ENCODE measurements at places on chromosomes 2 and 18.
A peak's percentile ranks its signal among the peaks of the same experiment; 100 is the strongest.

DNA sequence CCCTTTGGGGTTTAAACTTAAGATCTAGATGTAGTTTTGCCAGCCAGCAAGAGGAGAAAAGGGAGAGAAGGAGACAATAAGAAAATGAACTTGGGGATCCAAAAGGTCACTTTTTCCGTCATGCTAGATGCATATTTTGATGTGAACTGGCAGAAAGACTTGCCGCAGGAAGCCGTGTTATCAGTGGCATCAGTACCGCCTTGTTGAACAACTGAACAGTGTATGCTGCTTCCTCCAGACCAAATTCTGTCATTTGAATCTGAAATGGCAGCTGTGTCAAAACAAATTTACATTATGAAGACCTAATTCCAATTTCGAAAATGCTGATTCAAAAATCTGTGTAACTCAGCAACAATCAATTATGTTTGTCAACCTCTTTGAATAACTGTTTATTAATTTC is 42.1 kb downstream of the TMEM200C start:
- no peaks in the 10 kb centered on the region for H3K4me1 ChIP-seq
- no peaks in the 10 kb centered on the region for H3K36me3 ChIP-seq
- H3K27ac ChIP-seq: no peak overlapping the region
- DNase-seq: no peak
- H3K4me3 ChIP-seq: no peak overlapping the region

- H3K4me3 ChIP-seq: no peak overlapping the region
- no peaks in the 10 kb centered on the region for H3K4me1 ChIP-seq
- no peaks in the 10 kb centered on the region for H3K36me3 ChIP-seq
Measured at GRCh38 chr2:125405816-125406215, 1250.1 kb upstream of the GYPC start.

DNA sequence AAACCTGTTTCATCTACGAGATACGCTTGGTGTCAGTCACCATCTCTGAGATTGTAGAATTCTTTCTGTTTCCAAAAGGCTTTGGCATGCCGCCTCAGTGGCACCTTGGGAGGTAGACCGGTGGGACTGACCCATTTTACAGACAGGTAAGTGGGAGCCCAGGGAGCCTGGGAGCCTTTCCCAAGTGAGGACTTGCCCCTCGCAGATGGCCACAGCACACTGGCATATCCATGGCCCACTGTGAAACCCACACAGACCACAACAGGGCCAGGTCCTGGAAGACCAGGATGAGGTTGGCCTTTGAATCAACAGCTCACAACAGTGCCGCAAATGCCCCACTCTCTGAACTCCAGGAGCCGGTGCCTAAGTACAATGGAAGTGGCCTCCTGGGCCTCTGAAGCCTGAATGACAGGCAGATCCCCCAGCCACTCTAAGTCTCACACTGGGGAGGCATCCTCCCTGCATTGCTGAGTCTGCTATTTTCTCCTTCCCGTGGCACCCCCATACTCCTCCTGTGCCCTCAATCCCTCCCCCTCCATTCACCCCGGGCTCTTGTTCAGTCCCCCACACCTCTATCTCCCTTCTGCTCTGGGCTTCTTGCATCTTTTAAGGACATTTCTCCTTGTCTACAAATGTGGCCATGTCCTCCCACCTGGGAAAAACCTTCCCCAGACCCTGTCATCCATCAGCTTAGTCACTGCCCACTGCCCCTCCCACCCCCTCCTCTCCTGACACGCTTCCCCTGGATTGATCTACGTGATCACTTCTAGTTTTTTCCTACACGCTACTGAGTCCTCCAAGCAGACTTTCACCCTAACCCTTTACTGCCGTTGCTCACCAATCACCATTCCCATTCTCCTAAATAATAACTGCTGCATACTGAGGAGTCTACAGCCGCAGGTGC is 26.2 kb downstream of the CENPA start:
- no peak overlapping the region for H3K27ac ChIP-seq
- H3K27me3 ChIP-seq: no peaks in the 10 kb centered on the region
- no peak for DNase-seq
- H3K36me3 ChIP-seq: no peaks in the 10 kb centered on the region
- H3K4me1 ChIP-seq: peaks cover 17% of the 10 kb centered on the region

GRCh38 chr2:237717366-237718276 is 81.0 kb upstream of the RBM44 start:
- peaks cover 10% of the 10 kb centered on the region for H3K4me1 ChIP-seq
- no peaks in the 10 kb centered on the region for H3K27me3 ChIP-seq
- H3K36me3 ChIP-seq: peaks cover 41% of the 10 kb centered on the region
- no peak for DNase-seq
- H3K4me3 ChIP-seq: no peak overlapping the region

DNA sequence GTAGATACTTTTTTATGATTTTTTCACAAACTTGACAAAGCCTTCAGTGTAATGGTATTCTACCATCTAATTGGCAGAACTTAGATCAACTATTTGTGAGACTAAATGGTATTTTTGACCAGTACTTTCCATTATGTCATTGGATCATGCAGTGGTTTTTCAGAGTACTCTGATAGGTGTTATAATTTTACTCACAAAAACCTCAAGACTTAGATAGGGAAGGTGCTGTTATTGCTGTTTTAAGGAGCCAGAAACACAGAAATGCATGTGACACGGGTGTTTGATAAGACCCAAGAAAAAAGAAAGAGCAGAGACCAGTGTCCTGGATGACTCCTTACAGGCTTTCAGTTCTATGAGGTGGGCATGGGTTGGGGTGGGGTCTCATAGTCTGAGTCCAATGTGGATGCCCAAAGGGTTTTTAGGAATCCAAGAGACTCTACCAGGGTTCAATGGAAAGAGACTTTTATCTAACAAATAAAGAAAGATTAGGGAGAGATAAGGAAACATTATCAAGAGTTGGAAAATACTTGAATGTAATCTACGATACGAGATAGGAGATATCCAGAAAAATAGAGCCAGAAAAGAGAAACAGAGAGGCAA is 31.3 kb downstream of the SP140 start:
- H3K4me1 ChIP-seq: no peaks in the 10 kb centered on the region
- H3K4me3 ChIP-seq: no peak overlapping the region
- H3K27me3 ChIP-seq: no peaks in the 10 kb centered on the region
- H3K36me3 ChIP-seq: no peaks in the 10 kb centered on the region
- DNase-seq: no peak

- no peaks in the 10 kb centered on the region for H3K36me3 ChIP-seq
- peak; percentile 66 for DNase-seq
- no peak overlapping the region for H3K4me3 ChIP-seq
- H3K27me3 ChIP-seq: peaks cover 61% of the 10 kb centered on the region
- peaks cover 21% of the 10 kb centered on the region for H3K4me1 ChIP-seq
Measured at GRCh38 chr2:29920130-29920577, 1.2 kb downstream of the ALK start.

GRCh38 chr2:31081492-31081891 is 56.7 kb downstream of the GALNT14 start:
- no peaks in the 10 kb centered on the region for H3K36me3 ChIP-seq
- H3K27me3 ChIP-seq: no peaks in the 10 kb centered on the region
- H3K4me1 ChIP-seq: no peaks in the 10 kb centered on the region
- H3K27ac ChIP-seq: no peak overlapping the region

DNA sequence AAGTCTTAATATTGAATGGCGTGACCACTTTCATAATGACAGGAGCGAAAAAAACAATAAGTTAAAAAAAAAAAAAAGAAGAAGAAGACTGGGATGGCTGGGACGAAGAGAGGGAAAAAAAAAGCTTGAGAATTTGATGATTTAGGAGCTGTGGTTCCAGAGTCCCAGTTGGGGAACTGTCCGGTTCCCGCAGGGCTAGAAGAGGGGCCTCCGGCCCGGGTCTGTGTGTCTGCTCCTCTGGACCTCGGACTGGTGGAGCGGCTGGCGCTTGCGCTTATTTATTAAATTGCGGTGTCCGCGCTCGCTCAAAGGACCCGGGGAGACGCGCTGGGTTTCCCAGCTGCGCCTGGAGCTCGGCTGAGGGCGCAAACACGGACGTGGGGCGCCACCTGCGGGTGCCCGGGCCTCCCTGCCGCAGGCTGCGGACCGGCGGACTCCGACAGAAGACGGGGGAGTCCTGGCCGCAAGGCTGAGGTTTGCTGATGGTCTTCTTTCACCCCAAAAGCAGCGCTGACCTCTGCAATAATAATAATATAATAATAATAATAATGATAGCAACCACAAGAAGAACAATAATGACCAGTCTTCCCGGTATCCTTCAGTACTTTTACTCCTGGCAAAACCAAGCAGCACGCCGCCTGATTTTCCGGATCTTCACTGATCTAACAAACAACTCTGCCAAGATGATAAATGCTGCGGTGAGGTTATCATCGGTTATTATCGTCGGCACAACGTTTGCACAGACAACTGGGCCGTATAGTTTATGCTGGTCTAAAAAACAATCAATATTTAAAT is at the start of gene CBLN2:
TSS of gene CBLN2 (minus strand) at position 251 of the 795 bp plus-strand sequence. CDS start 2,182 bp downstream, outside the sequence.
- peak within 1 kb of the TSS; percentile 53 for H3K4me3 ChIP-seq
- H3K27me3 ChIP-seq: peaks cover 14% of the 10 kb centered on the region
- no peaks in the 10 kb centered on the region for H3K36me3 ChIP-seq
- DNase-seq: peak; percentile 76

GRCh38 chr2:67667054-67667908 is 270.1 kb downstream of the ETAA1 start:
- H3K36me3 ChIP-seq: no peaks in the 10 kb centered on the region
- H3K27me3 ChIP-seq: no peaks in the 10 kb centered on the region

- DNase-seq: no peak
- no peaks in the 10 kb centered on the region for H3K27me3 ChIP-seq
- no peak overlapping the region for H3K4me3 ChIP-seq
- peaks cover 5% of the 10 kb centered on the region for H3K36me3 ChIP-seq
- peaks cover 25% of the 10 kb centered on the region for H3K4me1 ChIP-seq
- H3K27ac ChIP-seq: no peak overlapping the region
Measured at GRCh38 chr18:59898093-59898492, 1.7 kb upstream of the PMAIP1 start.

GRCh38 chr18:13107074-13107473 is 111.5 kb upstream of the LDLRAD4 start:
- no peak for DNase-seq
- H3K27me3 ChIP-seq: no peaks in the 10 kb centered on the region
- H3K4me1 ChIP-seq: no peaks in the 10 kb centered on the region
- H3K27ac ChIP-seq: no peak overlapping the region

- H3K27ac ChIP-seq: no peak overlapping the region
- DNase-seq: no peak
- peaks cover 14% of the 10 kb centered on the region for H3K27me3 ChIP-seq
- H3K36me3 ChIP-seq: no peaks in the 10 kb centered on the region
- no peak overlapping the region for H3K4me3 ChIP-seq
Measured at GRCh38 chr2:74917702-74918619, 40.5 kb upstream of the POLE4 start.

- no peaks in the 10 kb centered on the region for H3K27me3 ChIP-seq
- H3K36me3 ChIP-seq: no peaks in the 10 kb centered on the region
- no peak overlapping the region for H3K27ac ChIP-seq
- H3K4me3 ChIP-seq: no peak overlapping the region
Measured at GRCh38 chr2:174952607-174953006, 52.6 kb downstream of the CHN1 start.

GRCh38 chr2:68732036-68732932 is 2.3 kb upstream of the ARHGAP25 start:
- H3K27me3 ChIP-seq: no peaks in the 10 kb centered on the region
- peaks cover 48% of the 10 kb centered on the region for H3K4me1 ChIP-seq
- no peak overlapping the region for H3K27ac ChIP-seq
- H3K4me3 ChIP-seq: no peak overlapping the region

DNA sequence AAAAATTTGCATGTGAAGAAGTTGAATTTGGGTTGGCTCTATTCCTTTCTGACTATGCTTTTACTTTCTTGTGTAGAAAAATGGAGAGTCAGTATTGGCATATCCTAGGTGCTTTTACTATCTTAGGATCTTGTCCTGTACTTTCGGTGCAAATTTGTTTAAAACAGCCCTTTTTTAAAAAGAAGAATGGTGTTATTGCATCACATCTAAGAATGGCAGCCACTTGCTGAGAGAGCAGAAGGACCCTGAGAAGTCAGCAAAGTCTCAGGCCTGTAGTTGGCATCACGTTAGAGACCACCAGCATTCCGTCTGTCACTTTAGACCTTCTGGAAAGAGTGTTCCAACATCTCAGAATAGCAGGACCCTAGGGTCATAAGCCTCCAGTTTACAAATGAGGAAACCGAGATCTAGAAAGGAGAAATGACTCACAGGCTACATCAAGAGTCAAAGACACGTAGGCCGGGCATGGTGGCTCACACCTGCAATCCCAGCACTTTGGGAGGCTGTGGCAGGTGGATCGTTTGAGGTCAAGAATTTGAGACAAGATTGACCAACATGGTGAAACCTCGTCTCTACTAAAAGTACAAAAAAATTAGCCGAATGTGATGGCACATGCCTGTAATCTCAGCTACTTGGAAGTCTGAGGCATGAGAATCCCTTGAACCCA is 42.5 kb downstream of the SPATS2L start:
- no peaks in the 10 kb centered on the region for H3K4me1 ChIP-seq
- H3K27me3 ChIP-seq: no peaks in the 10 kb centered on the region
- DNase-seq: no peak
- no peak overlapping the region for H3K4me3 ChIP-seq
- H3K36me3 ChIP-seq: no peaks in the 10 kb centered on the region

DNA sequence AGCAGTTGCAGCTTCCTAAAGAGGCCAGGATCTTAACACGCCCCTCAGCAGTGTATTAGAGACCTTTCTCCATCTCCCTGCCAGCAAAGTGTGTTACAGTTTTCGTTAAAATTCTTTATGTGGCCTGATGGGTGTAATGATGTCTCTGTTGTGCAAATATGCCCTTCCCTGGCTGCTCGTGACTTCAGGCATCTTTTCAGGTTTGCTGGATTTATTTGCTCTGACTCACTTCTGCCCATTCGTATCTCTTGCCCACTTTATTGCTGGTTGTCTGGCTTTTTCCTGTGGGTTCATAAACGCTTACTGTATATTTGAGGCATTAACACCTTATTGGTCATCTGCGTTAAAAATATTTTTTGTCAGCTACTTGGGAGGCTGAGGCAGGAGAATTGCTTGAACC is 134.5 kb downstream of the ASB1 start:
- no peak overlapping the region for H3K27ac ChIP-seq
- no peaks in the 10 kb centered on the region for H3K36me3 ChIP-seq
- H3K4me1 ChIP-seq: no peaks in the 10 kb centered on the region
- no peak for DNase-seq
- no peak overlapping the region for H3K4me3 ChIP-seq

DNA sequence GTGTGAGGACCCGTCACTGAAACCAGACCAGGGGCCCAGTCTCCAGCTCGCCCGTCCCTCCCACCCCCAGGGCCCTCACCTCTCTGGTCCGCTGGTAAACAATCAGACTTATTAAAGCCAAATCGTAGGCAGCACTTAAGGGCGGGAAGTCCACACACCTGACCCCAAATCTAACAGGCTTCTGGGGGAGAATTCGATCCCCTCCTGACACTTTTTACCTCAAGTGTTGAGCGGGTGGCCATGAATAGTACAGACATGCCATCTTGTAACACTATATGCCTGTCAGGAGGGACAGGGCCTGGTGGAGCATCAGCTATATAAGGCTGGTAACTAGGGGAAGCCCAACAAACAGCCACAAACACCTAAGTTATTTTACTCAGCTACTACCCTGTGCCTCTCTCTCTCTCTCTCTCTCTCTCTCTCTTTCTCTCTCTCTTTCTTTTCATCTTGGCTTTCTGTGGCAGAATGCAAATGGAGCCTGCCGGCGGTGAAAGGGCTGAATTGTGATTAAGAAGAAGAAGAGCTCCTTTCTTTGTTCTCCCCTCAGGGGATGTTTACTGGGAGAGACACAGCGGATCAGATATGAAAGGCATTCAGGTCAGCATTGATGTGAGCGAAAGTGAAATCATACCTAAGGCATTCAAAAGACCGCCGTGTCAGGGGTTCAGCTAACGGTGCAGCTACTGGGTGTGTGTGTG is 9.5 kb downstream of the ZEB2 start:
- H3K27me3 ChIP-seq: no peaks in the 10 kb centered on the region
- peaks cover 77% of the 10 kb centered on the region for H3K4me1 ChIP-seq
- peak overlapping the region; percentile 3 for H3K4me3 ChIP-seq
- peak overlapping the region; percentile 47 for H3K27ac ChIP-seq
- peak; percentile 75 for DNase-seq

GRCh38 chr2:82740527-82740926 is 1718.6 kb downstream of the SUCLG1 start:
- H3K36me3 ChIP-seq: no peaks in the 10 kb centered on the region
- no peak for DNase-seq
- no peak overlapping the region for H3K27ac ChIP-seq
- H3K4me1 ChIP-seq: no peaks in the 10 kb centered on the region

All from common myeloid progenitor, CD34-positive (primary cell).